Hematopoietic multipotent progenitor cell treated with erythropoietin and hydrocortisone succinate and interleukin-3 and kit ligand, for 8 days (in vitro differentiated cells): ENCODE measurements at places on chromosomes 2 and 18.

DNA sequence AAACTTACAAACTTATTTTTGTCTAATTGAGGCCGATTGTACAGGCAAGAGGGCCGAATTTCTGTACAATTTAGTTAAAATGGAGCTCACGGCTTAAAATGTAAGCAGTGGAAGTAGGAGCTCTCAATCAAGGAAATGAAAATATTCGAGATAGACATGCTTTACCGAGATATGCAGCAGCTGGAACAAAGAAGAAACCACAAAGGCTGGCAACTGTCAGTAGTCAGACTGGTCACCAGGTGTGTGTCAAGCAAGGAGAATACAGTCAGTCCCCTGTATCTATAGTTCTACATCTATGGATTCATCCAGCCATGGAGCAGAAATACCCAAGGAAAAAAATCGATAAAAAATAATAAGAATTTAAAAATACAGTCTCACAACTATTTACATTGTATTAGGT lies 122.6 kb downstream of the WDSUB1 start:
- DNase-seq: peak; percentile 76

- DNase-seq: no peak
Observed at GRCh38 chr2:28150236-28150915, 242.3 kb upstream of the FOSL2 start.

GRCh38 chr2:223047260-223047761 lies 4.7 kb upstream of the KCNE4 start:
- no peak for DNase-seq

DNA sequence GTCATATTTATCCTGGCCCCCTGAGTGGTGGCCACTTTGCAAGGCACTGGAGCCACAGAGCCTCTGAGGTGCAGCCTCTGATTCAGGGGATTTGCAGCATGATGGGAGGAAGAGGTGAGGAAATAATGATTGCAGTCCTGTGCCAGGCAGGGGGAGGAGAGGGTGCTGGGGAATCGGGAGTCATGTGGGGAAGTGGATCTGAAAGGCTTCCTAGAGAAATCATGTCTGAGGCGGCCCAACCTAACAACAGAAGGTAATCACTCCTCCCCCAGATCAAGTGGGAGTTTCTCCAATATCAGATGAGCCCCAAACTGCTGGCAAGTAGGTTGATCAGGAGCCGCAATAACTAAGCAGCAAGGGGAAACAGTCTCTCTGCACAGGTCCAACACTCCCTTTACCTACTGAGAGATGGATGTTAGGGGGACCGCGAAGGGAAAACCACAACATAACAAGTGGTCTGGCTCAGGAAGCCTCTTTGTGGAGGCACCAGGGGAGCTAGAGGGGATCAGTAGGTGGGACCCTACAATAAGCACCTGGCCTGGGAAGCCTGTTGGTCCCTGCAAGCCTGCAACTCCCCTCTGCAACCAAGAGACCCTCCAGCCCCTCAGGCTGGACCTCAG lies 71.8 kb upstream of the NPAS2 start:
- DNase-seq: no peak

DNA sequence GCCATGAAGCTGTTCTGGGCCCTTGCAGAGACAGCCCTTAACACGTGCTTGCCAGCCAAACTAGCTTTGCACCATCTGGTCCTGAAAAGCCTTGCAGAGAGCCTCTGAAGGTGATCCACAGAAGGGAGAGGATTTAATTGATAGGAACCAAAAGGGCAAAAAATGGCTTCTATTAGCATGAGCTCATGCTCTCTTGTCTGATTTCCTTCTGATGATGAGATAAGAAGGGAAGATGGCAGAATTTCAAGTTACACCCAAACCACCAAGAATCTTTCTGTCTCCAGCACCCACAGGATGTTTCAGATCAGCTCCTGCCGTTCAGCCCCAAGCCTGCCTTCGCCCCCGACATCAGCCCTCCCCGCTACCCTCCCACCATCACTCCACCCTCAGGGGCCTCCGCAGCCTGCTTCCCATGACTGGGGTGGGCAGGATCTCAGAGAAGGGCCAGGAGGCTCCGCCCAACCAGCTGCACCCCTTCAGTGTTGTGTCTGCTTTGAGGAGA lies 23.4 kb upstream of the GLI2 start:
- DNase-seq: no peak

- DNase-seq: peak; percentile 54
Observed at GRCh38 chr2:108613261-108614042, 79.2 kb downstream of the LIMS1 start.

DNA sequence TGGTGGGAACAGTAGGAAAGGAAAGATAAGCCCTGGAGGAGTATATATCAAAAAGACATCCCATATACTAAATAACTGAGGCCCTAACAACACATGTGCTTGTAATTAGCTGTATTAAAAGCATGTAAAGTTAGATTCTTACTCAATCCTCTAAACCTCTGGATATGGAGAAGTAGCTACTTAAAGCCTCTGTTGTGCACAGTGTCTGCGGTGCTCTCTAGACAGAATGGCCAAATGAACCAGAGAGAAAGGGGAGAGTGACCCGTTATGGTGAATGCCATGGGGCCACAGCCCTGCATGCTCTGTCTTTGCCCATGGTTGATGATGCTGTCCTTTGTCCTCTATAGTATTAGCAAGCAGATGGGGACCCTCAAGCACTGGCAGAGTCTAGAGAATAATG lies 104.4 kb upstream of the SLC8A1 start:
- no peak for DNase-seq

DNA sequence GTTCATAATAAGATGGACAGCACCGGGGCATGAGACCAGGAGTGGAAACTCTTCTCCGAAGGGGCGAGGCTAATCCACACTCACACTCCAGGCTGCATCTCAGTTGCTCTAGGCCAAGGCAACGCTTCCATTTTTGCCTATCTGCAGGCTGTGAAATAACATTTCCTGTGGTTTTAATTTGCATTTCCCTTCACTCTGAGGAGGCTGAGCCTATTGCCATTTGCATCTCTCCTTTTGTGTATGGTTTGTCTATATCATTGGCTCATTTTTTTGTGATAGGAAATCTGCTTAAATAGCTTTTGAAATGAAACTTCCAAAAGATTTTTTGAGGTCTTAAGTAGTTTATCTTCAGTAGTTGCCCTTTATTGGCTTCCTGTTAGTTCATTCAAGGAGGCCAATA lies 57.6 kb downstream of the TPGS2 start:
- no peak for DNase-seq

- DNase-seq: no peak
Observed at GRCh38 chr18:22542406-22542835, 124.7 kb upstream of the CTAGE1 start.

- no peak for DNase-seq
Observed at GRCh38 chr2:176158186-176158591, 1.1 kb downstream of the HOXD3 start.

GRCh38 chr18:8121101-8121500 lies 488.1 kb upstream of the RAB12 start:
- DNase-seq: no peak

DNA sequence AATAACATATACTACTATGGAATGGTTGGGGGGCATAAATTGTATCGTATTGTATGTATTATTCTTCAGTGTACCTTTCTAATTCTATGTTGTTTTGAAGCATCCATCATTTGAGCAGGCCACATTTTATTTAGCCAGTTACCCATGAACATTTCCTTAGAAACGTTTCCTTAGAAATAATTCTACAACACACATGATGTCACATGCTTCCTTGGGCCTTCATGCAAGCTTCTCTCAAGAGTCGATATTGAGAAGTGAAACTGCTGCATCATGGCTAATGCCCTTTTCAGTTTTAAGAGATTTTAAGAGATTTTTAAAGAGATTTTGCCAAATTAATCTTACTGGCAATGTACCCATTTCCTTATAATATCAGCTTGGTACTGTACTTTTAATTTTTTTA lies 63.9 kb downstream of the ALPK2 start:
- DNase-seq: no peak

- DNase-seq: no peak
Observed at GRCh38 chr18:37328946-37329719, 236.5 kb downstream of the CELF4 start.

- DNase-seq: no peak
Observed at GRCh38 chr2:203501873-203502272, 33.2 kb downstream of the RAPH1 start.

- no peak for DNase-seq
Observed at GRCh38 chr18:75240433-75240832, 29.8 kb downstream of the TSHZ1 start.

- DNase-seq: no peak
Observed at GRCh38 chr2:96546321-96546720, 9.8 kb downstream of the ARID5A start.

- DNase-seq: no peak
Observed at GRCh38 chr2:134295441-134295840, 41.6 kb downstream of the MGAT5 start.

DNA sequence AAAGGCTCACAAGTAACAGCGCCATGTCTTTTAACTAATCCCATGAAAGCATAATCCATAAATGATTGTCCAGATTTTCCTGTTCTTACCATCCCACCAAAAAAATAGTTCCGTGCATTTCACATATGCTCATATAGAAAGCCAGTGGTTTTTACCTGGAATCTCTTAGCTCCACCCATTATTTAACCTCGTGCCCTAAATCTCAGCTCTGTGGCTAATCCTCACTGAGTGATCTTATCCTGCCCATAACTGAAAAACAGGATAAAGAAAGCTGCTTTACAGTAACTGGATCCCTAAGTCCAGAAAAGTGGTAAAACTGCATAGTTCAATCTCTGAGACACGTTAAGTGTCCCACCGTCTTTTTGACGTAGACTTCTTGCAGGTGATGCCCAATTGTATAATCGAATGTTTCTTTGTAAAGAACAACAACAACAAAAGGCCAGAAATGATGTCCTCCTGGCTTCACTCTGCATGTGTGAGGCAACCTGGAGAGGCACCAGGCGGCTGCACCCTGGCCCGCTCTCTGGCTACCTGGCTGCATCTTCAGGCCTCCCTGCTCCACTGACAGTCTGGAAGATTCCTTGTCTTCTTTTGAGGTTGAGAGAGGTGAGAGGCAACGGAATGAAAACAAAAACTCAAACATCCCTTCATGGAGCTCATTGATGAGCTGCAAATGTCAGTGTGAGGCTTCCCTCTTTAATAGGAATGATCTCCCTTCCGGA lies 38.6 kb downstream of the FEZ2 start:
- no peak for DNase-seq
